Breast epithelium (tissue), 4 donors: ENCODE measurements at places on chromosomes 7 and 10. TPM values are rescaled to one million over a fixed set of nuclear protein-coding genes. Genes with fewer than 3 reads are reported as not detected.

GRCh38 chr10:62116896-62117295 is 151.7 kb downstream of the RTKN2 start:
- no peak for DNase-seq

DNA sequence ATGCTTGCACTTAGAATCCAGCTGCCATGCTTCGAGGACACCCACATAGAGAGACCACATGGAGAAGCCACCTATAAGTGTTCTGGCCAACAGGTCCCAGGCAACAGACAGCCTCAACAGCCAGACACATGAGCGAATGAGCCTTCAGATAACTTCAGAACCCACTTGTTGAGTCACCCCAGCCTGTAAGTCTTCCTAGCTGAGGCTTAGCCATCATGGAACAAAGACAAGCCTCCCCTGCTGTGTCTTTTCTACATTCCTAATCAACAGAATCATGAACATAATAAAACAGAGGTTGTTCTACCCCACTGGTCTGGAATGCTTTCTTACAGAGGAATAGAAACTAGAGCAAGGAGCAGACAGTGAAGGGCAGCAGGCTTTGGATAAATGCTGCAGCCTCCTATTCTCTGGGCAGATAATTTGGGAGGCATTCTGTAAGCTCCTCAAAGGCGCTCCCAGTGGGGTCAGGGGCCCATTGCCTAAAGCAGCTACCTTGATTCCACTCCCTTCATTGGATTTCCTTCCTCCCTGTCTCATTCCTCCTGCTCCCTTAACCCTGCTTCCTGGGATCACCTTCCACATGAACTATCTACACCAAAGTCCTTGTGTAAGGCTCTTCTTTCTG is 4.6 kb downstream of the TLL2 start:
- no peak for DNase-seq

DNA sequence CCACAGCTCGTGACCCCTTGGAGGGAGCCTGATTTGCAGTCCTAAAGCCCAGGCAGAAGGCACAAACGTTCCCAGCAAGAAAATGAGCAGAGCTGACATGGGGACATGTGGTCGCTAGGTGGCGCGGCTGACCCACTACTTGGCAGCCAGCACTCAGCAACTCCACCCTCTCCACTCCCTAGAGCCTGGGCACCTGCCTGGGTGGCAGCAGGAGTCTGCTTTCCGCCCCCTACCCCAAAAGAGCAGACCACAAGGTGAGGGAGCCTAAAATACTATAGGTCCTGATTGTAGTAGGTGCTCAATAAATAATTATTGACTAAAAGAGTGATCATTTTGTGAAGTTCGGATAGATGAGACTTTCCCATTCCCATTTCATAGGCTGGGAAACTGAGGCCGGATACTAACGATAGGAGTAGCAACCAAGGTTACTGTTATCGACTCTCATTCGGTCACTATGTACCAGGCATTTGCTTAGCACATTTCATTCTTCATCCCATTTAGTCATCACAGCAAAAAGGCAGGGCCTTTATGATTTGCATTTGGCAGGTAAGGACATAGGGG is 57.4 kb downstream of the NEUROG3 start:
- no peak for DNase-seq

Gene CCL26
- 1.3 TPM for total RNA-seq

Gene VSTM4
- 8.5 TPM for total RNA-seq

Gene WNT8B
- not detected for total RNA-seq
